Peyer's patch (tissue), 4 donors: ENCODE measurements at places on chromosomes 2 and 18. TPM values are rescaled to one million over a fixed set of nuclear protein-coding genes. Genes with fewer than 3 reads are reported as not detected.

LRP2 gene
- not detected for total RNA-seq

IL18RAP gene
- total RNA-seq, result 5.0 TPM

CRYBA2 gene
- 9.4 TPM for total RNA-seq

TACR1 gene
- total RNA-seq, result 1.1 TPM

SIX2 gene
- total RNA-seq, result not detected

DNER gene
- 1.3 TPM for total RNA-seq
